ENCODE measurements at places on chromosomes 5 and 9.

DNA sequence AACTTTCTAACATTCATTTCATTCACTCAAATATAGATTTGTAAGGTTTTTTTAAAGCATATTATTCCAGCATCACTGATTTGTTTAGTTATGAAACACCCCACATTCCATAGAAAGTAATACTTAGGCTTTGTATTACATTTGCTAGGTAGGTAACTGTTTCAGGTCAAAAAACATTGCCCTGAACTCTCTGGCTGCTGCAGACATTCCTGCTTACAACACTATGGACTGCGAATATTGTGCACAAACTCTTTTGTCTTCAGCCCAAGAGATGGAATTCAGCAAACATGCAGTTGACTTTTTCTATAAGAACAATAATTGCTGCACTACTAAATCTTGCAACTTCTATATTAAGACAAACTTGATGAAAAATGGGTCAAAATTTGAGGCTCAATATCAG, 301.0 kb downstream of the ARL15 start:
- DNase-seq, result no peak

DNA sequence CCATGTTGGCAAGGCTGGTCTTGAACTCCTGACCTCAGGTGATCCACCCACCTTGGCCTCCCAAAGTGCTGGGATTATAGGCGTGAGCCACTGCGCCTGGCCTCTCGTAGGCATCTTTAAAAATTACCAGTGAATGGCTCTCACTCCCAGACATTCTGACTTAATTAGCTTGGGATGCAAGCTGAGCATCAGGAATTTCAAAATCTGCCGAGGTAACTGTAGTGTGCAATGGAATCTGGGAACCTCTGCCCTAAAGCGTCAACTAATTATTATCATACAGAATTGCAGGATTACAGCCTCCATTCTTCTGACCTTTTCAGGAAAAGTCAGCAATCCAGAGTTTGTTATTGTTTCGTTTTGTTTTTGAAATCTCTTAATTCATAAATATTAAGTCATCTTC, 213.4 kb upstream of the DMAC1 start:
- DNase-seq, result no peak

GRCh38 chr5:108950276-108950675, 202.6 kb downstream of the FER start:
- no peak for DNase-seq

- DNase-seq, result no peak
These were observed 214.9 kb upstream of the EFNA5 start for GRCh38 chr5:107885601-107886000.

- no peak for DNase-seq
These were observed 38.1 kb upstream of the SARDH start for GRCh38 chr9:133775951-133776905.

- no peak for DNase-seq
These were observed 70.8 kb upstream of the FAM174A start for GRCh38 chr5:100464418-100464817.

GRCh38 chr9:120619751-120620655, 40.0 kb upstream of the CDK5RAP2 start:
- peak; percentile 57 for DNase-seq

- no peak for DNase-seq
These were observed 400.0 kb downstream of the KIAA0825 start for GRCh38 chr5:94218374-94218773.

GRCh38 chr9:103941104-103941503, 153.0 kb upstream of the SMC2 start:
- no peak for DNase-seq

DNA sequence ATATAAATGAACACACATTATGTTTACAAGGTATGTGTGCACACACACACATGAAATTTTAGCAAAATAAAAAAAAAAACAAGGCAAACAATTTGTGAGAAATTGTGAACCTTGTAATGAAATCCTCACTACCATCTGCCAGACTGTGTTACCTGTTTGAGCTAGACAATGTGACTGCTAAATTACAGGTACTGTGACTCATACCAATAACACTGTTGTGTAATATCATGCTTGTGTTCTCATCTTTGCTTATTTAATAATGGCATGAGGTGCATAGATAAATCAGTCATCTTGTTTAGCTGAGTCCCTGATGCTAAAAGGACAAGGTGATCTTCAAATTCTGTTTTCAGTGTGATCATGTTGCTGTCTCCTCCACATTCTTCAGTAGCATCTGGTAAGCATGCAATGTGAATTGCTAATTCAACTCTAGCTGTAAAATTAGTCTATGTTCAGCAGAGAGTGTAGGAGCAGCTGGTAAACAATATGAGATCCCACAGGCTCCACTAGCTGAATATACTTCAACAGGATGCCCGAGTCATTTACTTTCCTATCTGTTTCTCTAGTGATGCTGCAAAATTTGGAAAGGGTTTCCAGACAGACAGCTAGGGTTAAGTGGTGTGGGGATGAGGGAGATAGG, 966.3 kb upstream of the C9orf72 start:
- DNase-seq, result no peak

- no peak for DNase-seq
These were observed 136.5 kb upstream of the ABCA1 start for GRCh38 chr9:105064248-105065097.

GRCh38 chr9:115262477-115262876, 144.5 kb upstream of the TNC start:
- no peak for DNase-seq

DNA sequence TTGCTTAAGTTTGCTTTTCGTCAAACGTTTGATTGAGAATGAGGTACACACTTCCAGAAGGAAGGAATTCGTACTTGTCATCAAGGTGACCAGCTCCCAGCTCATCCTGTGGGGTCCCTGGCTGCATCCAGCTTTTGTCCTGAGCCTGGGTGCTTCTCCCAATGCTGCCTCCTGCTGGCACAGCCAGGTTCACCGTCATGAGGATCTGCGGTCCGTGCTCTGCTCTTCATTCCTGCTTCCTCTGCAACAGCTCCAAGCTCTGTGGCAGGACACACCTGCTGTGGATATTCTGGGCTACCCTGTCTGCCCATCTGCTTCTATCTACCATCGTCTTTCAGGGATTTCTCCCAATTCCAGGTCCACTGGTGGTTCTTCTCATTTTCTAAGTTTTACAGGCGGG, 13.3 kb upstream of the UBE2QL1 start:
- DNase-seq, result no peak

GRCh38 chr5:177403792-177404640, 3.6 kb upstream of the PFN3 start:
- peak; percentile 85 for DNase-seq
